ENCODE measurements at places on chromosomes 12 and 14.

DNA sequence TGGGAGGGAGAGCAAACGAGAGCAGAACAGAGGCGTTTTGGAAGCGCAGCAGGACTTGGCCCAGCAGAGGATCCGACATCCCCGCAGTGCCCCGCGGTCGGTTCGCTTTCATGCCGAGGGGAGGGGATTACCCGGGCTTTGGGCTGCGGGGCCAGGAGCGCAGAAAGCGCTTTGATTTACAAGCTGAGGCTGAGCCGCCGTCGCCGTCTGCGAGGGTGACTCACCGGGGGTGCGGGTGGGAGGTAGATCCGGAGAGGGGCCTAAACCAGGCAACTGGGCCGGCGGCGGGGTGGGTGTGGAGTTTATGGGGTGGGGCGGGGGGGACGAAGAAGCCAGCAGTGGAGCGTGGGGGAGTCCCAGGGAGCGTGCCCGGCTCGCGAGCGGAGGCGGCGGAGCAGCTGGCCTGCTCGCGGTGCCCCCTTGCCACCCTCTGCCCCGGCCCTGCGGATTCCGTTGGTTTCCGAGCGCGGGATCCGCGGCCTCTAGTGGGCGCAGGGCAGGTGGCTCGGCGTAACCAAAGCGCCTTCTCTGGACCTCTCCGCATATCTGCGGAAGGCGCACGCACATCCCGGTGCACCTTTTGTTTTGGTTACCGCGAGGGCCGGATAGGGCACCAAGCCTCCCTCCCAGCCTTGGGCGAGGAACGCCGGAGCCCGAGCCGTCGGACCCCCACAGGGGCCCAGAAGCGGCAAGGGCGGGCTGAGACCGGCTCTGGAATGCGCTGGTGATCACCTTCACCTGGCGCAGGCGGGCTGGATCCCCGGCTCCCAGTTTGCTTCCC lies 2.6 kb downstream of the SIX4 start:
- peak; percentile 95 for DNase-seq

DNA sequence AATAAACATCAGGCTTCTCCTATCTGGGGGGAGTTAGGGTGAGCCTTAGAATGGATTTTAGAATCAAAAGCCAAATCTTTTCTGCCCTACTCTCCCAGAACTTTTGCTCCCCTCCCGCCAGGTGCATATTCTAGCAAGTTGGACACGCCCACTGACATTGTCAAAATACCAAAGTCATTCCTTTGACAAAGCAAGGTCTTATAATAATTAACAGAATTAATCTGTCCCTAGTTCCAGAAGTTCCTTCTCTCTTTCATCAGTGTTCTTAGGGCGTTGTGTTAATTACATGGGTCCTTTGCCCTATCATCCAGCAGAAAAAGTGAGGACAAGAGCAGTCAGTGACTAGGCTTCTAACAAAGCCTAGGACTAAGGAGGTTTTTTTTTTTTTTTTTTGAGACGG lies 2.4 kb downstream of the PRR13 start:
- no peak for DNase-seq

DNA sequence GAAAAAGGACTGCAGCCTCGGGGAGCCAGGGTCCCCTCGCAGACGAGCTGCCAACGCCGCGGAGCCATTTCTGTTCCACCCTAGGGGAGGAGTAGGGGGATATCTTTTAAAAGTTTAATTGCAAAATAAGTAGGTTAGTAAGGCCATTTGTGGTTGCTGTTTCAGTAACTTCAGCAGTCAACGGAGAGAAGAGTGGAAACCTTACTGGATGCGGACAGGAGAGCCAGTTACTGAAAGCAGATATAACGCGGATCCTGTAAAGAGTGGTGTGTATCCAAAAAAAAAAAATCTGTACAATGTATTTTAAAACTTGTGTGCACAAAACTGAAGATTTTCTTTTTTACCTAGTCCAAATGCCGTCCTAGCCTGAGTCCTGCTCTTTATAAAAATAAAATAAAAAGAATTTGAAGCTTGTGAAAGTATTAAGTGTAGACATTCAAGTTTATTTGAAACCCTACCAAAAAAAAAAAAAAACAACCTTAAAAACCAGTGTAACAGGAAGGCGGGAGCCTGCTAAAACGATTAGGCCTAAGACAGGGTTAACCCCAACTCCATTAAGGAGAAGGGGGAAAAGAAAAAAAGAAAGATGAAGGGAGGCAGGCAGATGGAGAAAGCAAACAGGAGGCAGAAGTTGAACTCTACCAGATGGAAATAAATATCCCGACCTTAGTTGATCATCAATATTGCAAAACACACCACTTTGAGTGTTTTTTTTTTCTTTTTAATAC lies 1.0 kb upstream of the BTG1 start:
- no peak for DNase-seq

DNA sequence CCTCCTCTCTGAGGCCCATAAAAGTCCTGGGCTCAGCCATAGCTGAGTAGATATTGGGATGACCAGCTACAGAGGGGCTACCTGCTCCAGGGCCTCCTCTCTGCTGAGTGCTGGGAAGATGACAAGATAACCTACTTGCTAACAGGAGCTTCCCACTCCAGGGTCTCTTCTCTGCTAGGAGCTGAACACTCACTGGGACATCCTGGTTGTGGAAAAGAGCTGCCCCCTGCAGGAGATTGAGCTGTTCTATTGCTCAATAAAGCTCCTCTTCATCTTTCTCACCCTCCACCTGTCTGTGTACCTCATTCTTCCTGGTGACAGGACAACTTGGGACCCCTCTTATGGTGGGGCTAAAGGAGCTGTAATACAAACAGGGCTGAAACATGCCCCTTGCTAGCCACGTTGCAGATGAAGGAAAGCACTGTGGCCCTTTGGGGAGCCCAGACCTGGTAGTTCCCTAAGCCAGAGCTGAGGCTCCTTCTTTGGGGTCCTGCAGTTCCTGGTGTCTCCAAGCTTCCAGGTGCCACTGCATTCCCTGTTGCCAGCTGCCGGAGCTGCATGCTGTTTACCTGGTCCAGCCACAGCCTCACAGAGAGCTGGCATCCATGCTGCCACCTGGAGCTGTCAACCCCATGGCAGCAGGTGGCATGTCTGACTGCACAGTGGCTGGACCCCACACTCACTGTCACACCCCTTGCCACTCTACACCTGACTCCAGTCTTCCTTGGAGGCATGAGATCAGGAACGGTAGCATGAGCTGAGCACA lies 598.5 kb upstream of the LMO3 start:
- no peak for DNase-seq

- DNase-seq: no peak
These were observed 13.2 kb downstream of the TCL1B start for GRCh38 chr14:95699412-95699811.

GRCh38 chr12:131776237-131776889 lies 51.8 kb upstream of the MMP17 start:
- DNase-seq: no peak

DNA sequence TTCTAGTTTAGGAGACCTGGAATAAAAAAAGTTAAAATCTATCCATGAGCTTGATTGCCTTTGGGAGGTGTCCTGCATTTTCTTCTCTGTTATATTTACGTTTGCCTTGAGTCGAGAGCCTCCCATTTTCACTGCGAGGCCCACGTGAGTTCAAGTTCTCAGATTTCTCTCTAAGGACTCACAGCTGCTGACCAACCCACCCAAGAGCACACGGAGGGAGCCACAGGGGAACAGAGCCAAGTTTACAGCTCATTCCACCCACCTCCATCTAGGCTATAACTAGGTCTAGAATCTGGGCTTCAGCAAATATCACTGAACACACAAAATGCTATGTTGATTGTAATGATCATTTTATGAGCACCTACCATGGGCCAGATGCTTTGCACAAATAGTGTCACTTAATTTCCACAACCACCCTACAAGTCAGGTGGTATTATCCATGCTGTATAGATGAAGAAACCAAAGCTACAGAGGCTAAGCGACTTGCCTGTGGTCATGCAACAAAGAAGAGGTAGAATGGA lies 16.7 kb downstream of the ALDH1L2 start:
- DNase-seq: no peak

- DNase-seq: no peak
These were observed 82.9 kb upstream of the TRHDE start for GRCh38 chr12:72189266-72189665.

DNA sequence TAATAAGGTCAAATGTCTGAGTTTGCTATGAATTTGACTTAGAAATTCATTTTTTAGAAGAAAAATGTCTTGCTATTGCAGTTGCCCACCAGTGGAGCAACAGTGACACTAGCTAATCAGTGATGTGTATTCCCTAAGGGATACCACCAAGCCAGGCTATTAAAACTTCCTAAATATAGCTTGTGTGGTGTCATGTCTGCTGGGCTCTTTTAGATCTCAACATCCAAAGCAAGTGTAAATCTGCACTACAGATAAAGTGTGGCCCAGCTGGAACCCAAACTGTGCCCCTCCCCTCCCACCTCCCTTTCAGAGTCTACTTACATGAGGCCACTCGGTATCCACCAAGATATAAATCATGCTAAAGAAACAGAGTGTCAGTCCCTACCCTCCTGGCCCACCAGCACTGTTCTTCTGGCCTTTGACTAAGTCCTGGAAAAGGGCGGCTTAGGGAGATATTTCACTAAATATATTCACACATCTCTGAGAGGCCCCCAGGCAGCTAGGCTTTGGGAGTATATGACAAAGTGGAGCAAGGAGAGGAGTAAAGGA lies 53.8 kb downstream of the SLC35F4 start:
- no peak for DNase-seq

DNA sequence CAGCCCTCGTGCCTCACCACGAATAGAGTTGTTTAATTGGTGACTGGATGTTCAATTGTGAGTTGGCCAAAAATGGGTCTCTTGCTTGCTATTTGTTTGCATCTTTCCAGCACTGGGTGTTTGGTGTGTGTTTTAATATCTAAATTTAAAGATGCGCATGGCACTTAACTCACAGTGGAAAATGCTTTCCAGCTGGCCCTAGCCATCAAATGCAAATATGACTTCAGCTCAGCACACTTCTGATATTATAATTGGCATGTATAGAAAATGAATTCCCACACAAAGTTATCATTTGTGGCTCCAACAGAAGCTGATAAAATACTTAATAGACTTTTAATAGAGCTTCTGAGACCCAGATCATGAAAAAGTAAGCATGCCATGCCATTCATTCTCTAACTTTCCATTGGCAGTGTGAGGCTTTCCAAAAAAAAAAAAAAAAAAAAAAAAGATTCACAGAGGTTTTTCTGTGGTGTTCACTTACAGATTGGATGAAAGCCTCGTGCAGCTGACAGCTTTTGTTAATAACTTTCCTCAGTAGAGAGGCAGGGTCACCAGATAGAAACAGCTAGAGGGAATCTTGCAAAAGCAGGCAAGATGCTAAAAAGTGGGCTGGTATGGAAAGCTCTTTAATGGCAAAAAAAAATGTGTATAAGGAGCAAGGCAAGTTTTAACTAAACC lies 425.2 kb downstream of the GALC start:
- DNase-seq: no peak

- DNase-seq: no peak
These were observed 791 bp upstream of the RNF41 start for GRCh38 chr12:56222531-56222895.

DNA sequence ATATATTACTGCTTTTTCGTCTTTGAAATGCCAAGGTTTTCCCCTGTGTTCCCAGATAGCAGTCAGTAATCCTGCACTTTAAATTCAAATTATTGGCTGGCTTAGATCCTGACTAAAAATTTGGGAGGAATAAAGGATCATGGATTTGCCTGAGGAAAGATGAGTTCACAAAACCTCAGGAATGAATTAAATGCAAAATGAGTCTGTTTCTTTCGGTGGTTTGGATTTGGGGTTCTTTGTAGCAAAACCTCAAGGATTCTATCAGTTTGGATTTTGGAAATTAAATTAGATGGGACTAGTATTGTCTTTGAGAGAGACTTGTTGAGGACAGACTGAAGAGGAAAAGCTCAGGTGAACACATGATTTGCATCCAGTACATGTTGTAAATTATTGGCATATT lies 36.1 kb downstream of the PPFIBP1 start:
- no peak for DNase-seq

- DNase-seq: no peak
These were observed 8.4 kb downstream of the DEGS2 start for GRCh38 chr14:100150932-100151587.

GRCh38 chr12:117189725-117190209 lies 503 bp downstream of the FBXO21 start:
- DNase-seq: peak; percentile 21

GRCh38 chr12:101001669-101002068 lies 207.1 kb downstream of the ANO4 start:
- no peak for DNase-seq

DNA sequence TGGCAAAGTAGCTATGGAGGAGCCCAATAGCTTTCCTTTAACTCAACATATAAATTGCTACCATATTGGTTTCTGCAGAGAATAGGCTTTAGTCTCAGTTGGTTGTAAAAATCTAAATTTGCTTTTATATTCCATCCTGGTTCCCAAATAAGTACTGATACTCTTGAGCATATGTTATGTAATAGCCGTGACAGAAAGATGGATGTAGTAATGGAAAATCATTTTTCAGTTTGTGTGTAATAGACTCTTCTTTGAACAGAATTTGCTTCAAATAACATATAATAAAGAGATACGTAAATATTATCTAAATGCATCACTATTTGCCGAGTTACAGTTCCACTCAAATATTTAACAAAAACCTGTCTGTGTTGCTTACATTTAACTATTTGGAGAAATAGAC lies 271.6 kb downstream of the LRFN5 start:
- DNase-seq: no peak

DNA sequence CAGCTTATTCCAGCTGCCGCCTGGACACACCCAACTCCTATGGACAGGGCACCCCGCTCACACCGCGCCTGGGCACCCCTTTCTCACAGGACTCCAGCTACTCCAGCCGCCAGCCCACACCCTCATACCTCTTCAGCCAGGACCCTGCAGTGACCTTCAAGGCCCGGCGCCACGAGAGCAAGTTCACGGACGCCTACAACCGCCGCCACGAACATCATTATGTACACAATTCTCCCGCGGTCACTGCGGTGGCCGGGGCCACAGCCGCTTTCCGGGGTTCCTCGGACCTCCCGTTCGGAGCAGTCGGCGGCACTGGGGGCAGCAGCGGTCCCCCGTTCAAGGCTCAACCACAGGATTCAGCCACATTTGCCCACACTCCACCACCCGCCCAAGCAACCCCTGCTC lies 5.9 kb downstream of the SETD1B start:
- DNase-seq: no peak

DNA sequence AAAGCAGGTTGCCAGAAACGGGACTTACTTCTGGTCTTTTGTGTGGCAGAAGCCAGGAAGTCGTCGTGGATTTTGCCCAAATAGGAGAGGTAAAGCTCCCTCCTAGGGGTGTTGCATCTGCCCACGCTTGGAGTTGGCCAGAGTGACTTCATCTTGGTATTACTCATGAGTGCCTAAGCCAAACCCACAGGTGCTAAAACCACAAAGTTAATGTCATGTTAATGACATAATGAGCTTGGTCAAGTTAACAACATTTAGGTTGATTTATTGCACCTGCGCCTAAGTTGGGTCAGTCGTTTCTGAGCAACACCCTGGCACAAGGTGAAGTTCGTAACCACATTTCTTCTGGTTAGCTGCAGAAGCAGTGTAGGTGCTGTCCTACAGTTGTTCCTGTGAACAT lies 225.2 kb downstream of the FUT8 start:
- DNase-seq: no peak

- DNase-seq: no peak
These were observed 98.0 kb downstream of the PPP2R5C start for GRCh38 chr14:101859538-101859902.

- DNase-seq: no peak
These were observed 68.2 kb downstream of the FRMD6 start for GRCh38 chr14:51719955-51720354.

Measured in HTR-8/SVneo (cell line).